ENCODE measurements at places on chromosomes 12 and 14.
A peak's percentile ranks its signal among the peaks of the same experiment; 100 is the strongest.

DNA sequence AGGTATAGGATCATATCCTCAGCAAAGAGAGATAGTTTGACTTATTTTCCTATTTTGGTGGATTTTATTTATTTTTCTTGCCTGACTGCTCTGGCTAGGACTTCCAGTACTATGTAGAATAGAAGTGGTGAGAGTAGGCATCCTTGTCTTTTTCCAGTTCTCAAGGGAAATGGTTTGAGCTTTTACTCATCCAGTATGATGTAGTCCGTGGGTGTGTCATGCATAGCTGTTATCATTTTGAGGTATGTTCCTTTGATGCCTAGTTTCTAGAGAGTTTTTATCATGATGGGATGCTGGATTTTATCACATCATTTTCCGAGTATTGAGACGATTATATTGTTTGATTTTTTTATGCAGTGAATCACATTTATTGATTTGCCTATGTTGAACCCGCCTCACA lies 97.2 kb downstream of the MGAT4C start:
- no peak for DNase-seq

- DNase-seq: no peak
Observed at GRCh38 chr12:46472144-46472705, 99.7 kb upstream of the SLC38A2 start.

GRCh38 chr14:105093431-105094192 lies 28.4 kb upstream of the GPR132 start:
- DNase-seq: peak; percentile 38

- DNase-seq: no peak
Observed at GRCh38 chr14:19743256-19743655, at the start of gene OR4Q3. TSS of gene OR4Q3 (plus strand) at chr14:19743571.
